ENCODE measurements at places on chromosomes 1 and 21. TPM values are rescaled to one million over a fixed set of nuclear protein-coding genes. Genes with fewer than 3 reads are reported as not detected.
A peak's percentile ranks its signal among the peaks of the same experiment; 100 is the strongest.

GRCh38 chr1:183946320-183946613 lies 91.3 kb downstream of the COLGALT2 start:
- no peak for DNase-seq

FBXO42 gene
- total RNA-seq, result 20.8 TPM

OR2T29 gene
- total RNA-seq, result not detected

- no peak for DNase-seq
Measured at GRCh38 chr1:38039331-38040088, 7.1 kb downstream of the POU3F1 start.

DNA sequence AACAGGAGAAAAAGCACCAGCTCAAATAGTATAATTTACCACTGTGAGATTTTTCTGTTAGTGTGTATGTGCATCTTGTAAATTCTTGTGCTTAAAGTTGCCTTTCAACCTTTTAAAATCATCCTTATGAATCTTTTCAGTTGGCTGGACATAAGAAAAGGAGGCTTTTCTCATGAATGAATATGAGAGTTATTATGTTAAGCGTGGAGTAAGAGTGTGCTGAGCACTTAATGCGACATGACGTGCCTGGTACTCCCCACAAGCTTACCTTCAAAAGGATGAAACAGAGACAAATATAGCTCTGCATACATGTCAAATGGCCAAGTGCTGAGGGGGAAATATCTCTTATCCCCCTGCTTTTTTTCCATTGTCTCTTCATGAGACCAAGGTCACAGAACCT lies 85.3 kb upstream of the ADGRL2 start:
- DNase-seq, result no peak

GRCh38 chr1:67347688-67348472 lies 40.2 kb downstream of the IL12RB2 start:
- peak; percentile 30 for DNase-seq

GRCh38 chr1:195336812-195337211 lies 1271.4 kb downstream of the KCNT2 start:
- no peak for DNase-seq

DNA sequence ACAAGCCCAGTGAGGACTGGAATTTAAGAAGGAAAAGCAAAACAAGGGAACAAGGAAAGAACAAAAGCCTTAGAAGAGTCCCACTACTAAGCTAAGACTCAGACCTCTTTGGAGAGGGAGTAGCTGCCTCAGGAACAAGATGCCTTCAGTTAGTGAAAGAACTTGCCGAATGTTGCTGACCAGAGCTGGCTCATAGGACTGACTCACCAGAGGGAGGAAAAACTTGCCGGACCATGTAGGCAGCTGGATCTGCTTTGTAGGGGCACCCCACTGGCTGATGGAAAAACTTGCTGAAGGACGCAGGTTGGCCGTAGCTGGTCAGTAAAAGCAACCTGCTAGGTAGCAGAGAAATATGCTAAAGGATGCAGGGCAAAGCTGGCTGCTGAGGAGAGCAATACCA lies 15.3 kb upstream of the ZSWIM5 start:
- no peak for DNase-seq

DNA sequence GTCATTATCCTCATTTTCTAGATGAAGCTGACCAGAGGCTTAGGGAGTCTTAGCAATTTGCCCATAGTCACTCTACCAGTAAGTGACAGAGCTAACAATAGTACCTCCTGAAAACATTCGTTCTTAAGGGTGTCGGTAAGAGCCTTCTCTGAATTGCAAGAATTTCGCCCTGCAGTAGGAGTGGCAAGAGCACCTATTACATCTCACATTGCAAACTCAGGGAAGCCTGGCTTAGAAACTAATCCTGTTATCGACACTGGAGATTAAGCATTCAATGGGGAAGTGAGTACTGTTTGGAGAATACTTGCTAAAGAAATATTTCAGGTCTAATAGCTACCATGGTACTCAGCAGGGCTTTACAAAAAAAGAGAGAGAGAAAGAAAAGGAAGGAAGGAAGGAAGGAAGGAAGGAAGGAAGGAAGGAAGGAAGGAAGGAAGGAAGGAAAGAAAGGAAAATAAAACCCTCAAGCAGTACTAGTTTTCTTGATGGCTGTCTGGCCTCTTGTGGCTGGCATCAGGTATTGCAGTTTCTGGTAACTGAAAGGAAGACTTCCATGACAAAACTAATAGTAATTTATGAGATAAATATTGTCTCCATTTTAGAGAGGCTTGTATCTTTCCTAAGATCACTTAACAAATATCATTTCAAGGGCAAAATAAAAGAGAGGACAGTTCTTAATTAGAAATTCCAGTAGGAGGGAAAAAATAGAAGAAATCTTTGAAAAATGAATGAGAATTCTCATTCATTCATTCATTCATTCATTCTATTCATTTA lies 10.4 kb downstream of the C1orf226 start:
- no peak for DNase-seq
